ENCODE measurements at places on chromosomes 6 and 20. TPM values are rescaled to one million over a fixed set of nuclear protein-coding genes. Genes with fewer than 3 reads are reported as not detected.
A peak's percentile ranks its signal among the peaks of the same experiment; 100 is the strongest.

GRCh38 chr20:4916971-4917881, 84.1 kb downstream of the SLC23A2 start:
- H3K36me3 ChIP-seq: no peaks in the 10 kb centered on the region
- peaks cover 6% of the 10 kb centered on the region for H3K4me1 ChIP-seq
- DNase-seq: no peak
- no peak overlapping the region for H3K4me3 ChIP-seq
- no peak overlapping the region for H3K27ac ChIP-seq

GRCh38 chr20:11952639-11953038, 34.9 kb downstream of the BTBD3 start:
- H3K27me3 ChIP-seq: no peaks in the 10 kb centered on the region
- no peak overlapping the region for H3K27ac ChIP-seq
- peak; percentile 28 for DNase-seq
- no peaks in the 10 kb centered on the region for H3K4me1 ChIP-seq
- H3K36me3 ChIP-seq: no peaks in the 10 kb centered on the region

DNA sequence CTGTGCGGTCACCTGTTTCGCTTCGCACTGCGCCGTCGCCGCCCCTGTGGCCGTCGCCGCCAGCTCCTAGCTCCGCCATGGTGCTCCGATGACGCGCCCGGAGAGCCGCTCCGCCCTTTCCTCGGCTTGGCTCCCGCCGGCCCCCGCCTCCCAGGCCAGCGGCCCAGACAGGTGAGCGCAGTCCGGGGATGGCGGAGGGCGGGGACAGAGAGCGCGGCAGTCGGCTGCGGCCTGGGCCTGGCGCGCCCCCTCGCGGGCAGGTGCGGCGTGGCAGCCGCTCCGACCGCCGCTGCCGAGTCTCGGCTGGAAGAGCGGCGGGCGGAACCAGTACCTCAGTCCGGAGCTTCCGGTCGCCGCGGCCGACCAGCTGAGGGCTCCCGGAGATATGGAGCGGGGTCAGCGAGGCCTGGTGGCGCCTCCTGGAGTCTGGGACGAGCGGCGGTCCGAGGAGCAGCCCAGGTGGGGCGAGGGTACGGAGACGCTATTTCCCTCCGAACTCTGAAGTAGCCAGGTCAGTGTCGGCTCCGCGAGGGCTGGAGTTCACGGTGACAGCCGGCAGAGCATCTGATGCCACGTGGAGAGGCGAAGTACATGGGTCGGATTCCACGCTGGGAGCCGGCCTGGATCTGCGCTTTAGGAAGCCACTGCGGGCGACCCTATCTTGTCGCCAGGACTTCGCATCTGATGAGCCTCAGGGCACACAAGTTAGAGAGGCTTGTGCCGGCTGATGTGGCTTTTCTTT, at the start of gene MAP7:
MAP7 (minus strand) TSS at position 93 of the 742 bp plus-strand sequence; CDS start at position 79, 14 bp downstream.
- H3K4me1 ChIP-seq: peaks cover 2% of the 10 kb centered on the region
- peak within 1 kb of the TSS; percentile 51 for H3K4me3 ChIP-seq
- DNase-seq: no peak
- H3K27me3 ChIP-seq: no peaks in the 10 kb centered on the region
- no peaks in the 10 kb centered on the region for H3K36me3 ChIP-seq
- no peak within 1 kb of the TSS for H3K27ac ChIP-seq

DNA sequence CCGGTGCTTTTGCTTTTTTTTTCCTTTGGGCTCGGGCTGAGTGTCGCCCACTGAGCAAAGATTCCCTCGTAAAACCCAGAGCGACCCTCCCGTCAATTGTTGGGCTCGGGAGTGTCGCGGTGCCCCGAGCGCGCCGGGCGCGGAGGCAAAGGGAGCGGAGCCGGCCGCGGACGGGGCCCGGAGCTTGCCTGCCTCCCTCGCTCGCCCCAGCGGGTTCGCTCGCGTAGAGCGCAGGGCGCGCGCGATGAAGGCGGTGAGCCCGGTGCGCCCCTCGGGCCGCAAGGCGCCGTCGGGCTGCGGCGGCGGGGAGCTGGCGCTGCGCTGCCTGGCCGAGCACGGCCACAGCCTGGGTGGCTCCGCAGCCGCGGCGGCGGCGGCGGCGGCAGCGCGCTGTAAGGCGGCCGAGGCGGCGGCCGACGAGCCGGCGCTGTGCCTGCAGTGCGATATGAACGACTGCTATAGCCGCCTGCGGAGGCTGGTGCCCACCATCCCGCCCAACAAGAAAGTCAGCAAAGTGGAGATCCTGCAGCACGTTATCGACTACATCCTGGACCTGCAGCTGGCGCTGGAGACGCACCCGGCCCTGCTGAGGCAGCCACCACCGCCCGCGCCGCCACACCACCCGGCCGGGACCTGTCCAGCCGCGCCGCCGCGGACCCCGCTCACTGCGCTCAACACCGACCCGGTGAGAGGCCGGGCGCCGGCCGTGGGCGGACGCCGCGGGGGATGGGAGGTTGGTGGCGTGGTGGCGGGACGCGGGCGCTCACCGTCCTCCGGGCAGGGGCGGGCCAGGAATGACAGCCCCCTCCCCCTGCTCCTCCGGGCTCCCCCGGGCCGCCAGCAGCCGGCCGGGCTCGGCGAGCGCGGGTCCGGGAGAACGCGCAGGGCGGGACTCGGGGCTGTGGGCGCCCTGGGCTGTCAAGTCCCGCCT, 606 bp downstream of the ID4 start:
- no peaks in the 10 kb centered on the region for H3K27me3 ChIP-seq
- no peaks in the 10 kb centered on the region for H3K36me3 ChIP-seq

GRCh38 chr6:88565409-88565811, 398.0 kb downstream of the RNGTT start:
- no peaks in the 10 kb centered on the region for H3K27me3 ChIP-seq
- no peak overlapping the region for H3K27ac ChIP-seq
- DNase-seq: no peak
- no peaks in the 10 kb centered on the region for H3K36me3 ChIP-seq
- no peak overlapping the region for H3K4me3 ChIP-seq

GRCh38 chr6:154510144-154510905, at the start of gene CNKSR3:
Gene CNKSR3, minus strand, starts transcription at chr6:154510685. Its CDS starts 571 bp downstream, at chr6:154510114.
- peak within 1 kb of the TSS; percentile 85 for H3K27ac ChIP-seq
- no peaks in the 10 kb centered on the region for H3K27me3 ChIP-seq
- peaks cover 5% of the 10 kb centered on the region for H3K4me1 ChIP-seq
- peak; percentile 92 for DNase-seq
- peaks cover 4% of the 10 kb centered on the region for H3K36me3 ChIP-seq
- H3K4me3 ChIP-seq: peak within 1 kb of the TSS; percentile 93

DNA sequence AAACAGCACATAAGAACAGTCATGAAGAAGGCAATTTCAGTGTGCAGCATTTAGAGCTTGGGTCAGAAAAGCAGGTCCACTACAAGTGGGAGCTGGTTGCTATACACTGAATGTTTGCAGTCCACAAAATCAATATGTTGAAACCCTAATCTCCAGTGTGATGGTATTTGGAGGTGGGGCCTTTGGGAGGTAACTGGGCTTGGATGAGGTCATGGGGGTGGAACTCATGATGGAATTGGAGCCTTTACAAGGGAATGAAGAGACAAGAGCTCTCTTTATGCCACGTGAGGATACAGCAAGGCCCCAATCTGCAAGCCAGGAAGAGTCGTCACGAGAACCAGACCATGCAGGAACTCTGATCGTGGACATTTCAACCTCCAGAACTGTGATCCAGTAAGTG, 216.7 kb upstream of the SLC35B3 start:
- H3K4me1 ChIP-seq: no peaks in the 10 kb centered on the region
- H3K27ac ChIP-seq: no peak overlapping the region
- H3K36me3 ChIP-seq: no peaks in the 10 kb centered on the region

DNA sequence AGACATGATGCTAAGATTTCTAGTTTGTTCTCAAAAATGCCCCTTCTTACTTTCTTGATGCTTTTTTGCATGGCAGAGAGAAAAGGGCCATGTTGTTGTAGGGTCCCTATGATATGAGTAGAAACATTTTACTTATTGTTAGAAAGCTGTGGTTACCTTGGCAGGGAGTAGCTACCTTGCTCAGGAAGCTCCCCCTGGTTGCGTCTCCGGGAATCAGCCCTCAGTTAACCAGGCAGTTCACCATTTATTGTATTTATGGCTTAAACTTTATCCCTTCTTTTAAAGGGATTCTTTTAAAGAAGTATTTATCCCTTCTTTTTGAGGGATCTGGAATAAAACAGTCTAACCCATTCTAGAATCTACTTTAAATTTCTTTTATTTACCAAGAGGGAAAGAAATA, 113.9 kb upstream of the PROKR2 start:
- no peaks in the 10 kb centered on the region for H3K36me3 ChIP-seq
- no peak overlapping the region for H3K4me3 ChIP-seq
- no peak overlapping the region for H3K27ac ChIP-seq
- DNase-seq: no peak

GRCh38 chr6:11033825-11034224, 10.3 kb downstream of the ELOVL2 start:
- H3K27ac ChIP-seq: no peak overlapping the region
- H3K4me1 ChIP-seq: peaks cover 12% of the 10 kb centered on the region
- no peaks in the 10 kb centered on the region for H3K36me3 ChIP-seq
- no peaks in the 10 kb centered on the region for H3K27me3 ChIP-seq
- H3K4me3 ChIP-seq: no peak overlapping the region

DNA sequence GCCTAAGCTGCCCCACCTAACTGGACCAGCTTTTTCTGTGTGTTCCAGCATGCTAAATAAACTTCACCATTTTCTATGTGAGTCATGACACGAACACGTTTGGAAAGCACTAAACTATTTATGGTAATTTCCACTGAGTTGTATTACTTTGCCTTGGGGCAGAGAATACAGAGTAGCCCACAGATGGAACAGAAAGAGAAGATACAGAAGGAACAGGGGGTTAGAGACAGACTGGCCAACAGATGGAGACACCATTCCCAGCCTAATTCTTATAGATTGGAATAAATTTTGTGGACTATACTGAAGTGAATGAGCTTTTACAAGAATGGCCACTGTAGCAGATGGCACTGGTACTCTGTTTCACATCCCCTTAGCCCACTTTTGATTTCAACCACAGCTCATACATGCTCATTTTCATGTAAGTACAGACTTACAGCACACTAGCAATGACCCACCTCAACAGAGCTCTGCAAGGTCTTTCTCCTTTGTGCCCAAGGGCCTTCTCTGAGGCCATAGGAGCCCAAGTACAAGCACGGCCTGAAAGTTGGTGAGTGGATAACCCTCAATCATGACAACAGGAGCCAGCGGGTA, 13.1 kb upstream of the NT5DC1 start:
- H3K27ac ChIP-seq: no peak overlapping the region
- no peaks in the 10 kb centered on the region for H3K27me3 ChIP-seq
- H3K36me3 ChIP-seq: no peaks in the 10 kb centered on the region
- H3K4me3 ChIP-seq: no peak overlapping the region
- H3K4me1 ChIP-seq: no peaks in the 10 kb centered on the region

GRCh38 chr20:32358632-32358882, 426 bp downstream of the ASXL1 start:
- DNase-seq: no peak
- H3K4me3 ChIP-seq: no peak overlapping the region
- H3K4me1 ChIP-seq: peaks cover 30% of the 10 kb centered on the region
- no peaks in the 10 kb centered on the region for H3K36me3 ChIP-seq
- H3K27ac ChIP-seq: peak overlapping the region; percentile 92
- no peaks in the 10 kb centered on the region for H3K27me3 ChIP-seq

DNA sequence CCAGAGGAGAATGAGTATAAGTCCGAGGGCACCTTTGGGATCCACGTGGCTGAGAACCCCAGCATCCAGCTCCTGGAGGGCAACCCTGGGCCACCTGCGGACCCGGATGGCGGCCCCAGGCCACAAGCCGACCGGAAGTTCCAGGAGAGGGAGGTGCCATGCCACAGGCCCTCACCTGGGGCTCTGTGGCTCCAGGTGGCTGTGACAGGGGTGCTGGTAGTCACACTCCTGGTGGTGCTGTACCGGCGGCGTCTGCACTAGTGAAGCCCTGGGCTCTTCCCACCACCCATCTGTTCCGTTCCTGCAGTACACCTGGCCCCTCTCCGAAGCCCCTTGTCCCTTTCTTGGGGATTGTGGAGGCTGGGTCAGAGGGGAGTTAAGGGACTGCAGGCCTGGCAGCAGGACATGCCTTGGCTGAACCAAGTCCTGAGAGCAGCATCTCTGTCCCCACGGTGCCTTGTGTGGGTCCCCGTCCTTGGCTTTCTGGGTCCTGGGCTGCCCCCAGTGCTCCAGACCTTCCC, 19.3 kb downstream of the MAVS start:
- no peak overlapping the region for H3K4me3 ChIP-seq
- H3K27me3 ChIP-seq: no peaks in the 10 kb centered on the region
- H3K36me3 ChIP-seq: peaks cover 36% of the 10 kb centered on the region
- no peak overlapping the region for H3K27ac ChIP-seq

- H3K27ac ChIP-seq: no peak overlapping the region
- DNase-seq: no peak
- H3K27me3 ChIP-seq: peaks cover 65% of the 10 kb centered on the region
- H3K4me3 ChIP-seq: no peak overlapping the region
Measured at GRCh38 chr20:46306743-46307138, 1.6 kb downstream of the CDH22 start.

DNA sequence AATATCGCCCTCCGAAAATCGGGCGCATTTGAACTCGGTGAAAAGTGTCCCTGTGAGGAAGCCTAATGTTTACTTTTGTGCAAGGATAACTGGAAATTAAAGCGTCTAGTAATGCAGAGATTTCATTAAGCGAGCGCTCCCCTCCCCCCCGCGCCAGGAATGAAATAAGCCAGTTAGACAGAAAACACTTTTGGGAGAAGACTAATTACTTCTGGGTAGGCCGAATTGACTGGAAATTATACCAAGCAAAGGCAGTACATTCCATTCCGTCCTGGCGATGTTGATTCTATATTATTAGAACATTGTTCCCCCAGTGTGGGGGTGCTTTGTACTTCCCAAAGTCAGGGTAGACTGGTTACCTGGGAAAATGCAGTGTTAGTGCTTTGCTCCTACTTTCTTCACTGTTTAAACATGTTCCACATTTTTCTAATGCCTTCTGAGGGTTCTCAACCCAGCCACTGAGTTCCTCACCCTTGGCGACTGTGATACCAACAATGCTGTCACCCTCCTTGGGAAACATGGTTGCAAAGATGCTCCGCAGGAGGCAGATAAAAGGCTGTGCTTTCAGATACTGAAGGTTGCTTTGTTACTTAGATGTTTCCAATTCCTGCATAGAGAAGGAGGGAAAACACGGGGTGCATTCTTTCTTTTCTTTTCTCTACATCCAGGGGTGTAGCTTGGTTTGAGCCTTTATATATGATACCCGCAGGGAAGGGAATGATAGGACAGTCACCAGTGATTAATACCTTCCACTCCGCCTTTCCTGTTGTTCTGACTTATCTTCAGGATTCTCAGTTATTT, 2.6 kb downstream of the GJA1 start:
- H3K27ac ChIP-seq: peak overlapping the region; percentile 87
- no peaks in the 10 kb centered on the region for H3K4me1 ChIP-seq
- no peaks in the 10 kb centered on the region for H3K36me3 ChIP-seq
- H3K4me3 ChIP-seq: peak overlapping the region; percentile 78
- H3K27me3 ChIP-seq: no peaks in the 10 kb centered on the region

DNA sequence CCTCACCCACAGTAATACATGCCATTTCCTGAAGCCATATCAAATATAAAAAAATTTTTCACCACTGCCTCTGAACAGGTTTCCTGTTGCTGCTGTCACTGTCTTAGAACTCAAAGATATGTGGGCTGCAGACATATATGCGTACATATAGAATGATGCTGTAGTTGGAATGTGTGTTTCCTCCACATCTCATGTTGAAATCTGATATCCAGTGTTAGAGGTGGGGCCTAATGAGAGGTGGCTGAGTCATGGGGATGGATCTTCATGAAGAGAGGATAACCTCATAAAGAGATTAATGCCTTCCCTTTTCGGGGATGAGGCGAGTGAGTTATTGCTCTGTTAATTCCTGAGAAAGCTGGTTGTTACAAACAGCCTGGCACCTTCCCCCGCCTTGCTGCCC, 7.7 kb upstream of the SCP2D1 start:
- no peaks in the 10 kb centered on the region for H3K36me3 ChIP-seq
- no peaks in the 10 kb centered on the region for H3K4me1 ChIP-seq
- no peak overlapping the region for H3K4me3 ChIP-seq
- no peak overlapping the region for H3K27ac ChIP-seq
- H3K27me3 ChIP-seq: no peaks in the 10 kb centered on the region
- DNase-seq: no peak

ANGPT4 gene
- total RNA-seq: under 0.01 TPM

SCUBE3 gene
- total RNA-seq: under 0.01 TPM

ELOVL4 gene
- 4.6 TPM for total RNA-seq

OR12D3 gene
- total RNA-seq: not detected

NKAIN4 gene
- total RNA-seq: not detected

BANF2 gene
- total RNA-seq: not detected
